ENCODE measurements at places on chromosomes 16 and 17.

- DNase-seq = no peak
These were observed 47.8 kb downstream of the BMERB1 start for GRCh38 chr16:15482068-15482747.

- DNase-seq = no peak
These were observed 20.1 kb downstream of the KRT25 start for GRCh38 chr17:40735016-40735415.

GRCh38 chr16:75860326-75861053 is 134.2 kb upstream of the CPHXL start:
- DNase-seq = no peak

DNA sequence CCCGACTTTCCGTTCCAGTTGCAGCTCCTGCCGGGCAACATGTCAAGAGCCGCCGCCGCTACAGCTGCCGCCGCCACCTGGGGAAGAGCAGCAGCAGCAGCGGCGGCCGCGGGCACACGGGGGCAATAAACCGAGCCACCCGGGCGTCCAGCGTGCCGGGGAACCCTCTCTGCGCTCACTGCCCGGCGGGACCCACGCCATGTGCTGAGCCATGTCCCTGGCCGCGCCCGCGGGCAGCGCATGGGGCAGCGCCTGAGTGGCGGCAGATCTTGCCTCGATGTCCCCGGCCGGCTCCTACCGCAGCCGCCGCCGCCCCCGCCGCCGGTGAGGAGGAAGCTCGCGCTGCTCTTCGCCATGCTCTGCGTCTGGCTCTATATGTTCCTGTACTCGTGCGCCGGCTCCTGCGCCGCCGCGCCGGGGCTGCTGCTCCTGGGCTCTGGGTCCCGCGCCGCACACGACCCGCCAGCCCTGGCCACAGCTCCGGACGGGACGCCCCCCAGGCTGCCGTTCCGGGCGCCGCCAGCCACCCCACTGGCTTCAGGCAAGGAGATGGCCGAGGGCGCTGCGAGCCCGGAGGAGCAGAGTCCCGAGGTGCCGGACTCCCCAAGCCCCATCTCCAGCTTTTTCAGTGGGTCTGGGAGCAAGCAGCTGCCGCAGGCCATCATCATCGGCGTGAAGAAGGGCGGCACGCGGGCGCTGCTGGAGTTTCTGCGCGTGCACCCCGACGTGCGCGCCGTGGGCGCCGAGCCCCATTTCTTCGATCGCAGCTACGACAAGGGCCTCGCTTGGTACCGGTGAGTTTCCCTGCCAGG is 604 bp downstream of the HS3ST3B1 start:
- DNase-seq = no peak

- DNase-seq = no peak
These were observed 6.4 kb downstream of the CMTM2 start for GRCh38 chr16:66585481-66586239.

- DNase-seq = no peak
These were observed 29.9 kb downstream of the KCNJ16 start for GRCh38 chr17:70104791-70105523.

- peak; percentile 41 for DNase-seq
These were observed 724 bp downstream of the GAA start for GRCh38 chr17:80101946-80102663.

GRCh38 chr16:17532338-17532995 is 61.7 kb upstream of the XYLT1 start:
- no peak for DNase-seq

DNA sequence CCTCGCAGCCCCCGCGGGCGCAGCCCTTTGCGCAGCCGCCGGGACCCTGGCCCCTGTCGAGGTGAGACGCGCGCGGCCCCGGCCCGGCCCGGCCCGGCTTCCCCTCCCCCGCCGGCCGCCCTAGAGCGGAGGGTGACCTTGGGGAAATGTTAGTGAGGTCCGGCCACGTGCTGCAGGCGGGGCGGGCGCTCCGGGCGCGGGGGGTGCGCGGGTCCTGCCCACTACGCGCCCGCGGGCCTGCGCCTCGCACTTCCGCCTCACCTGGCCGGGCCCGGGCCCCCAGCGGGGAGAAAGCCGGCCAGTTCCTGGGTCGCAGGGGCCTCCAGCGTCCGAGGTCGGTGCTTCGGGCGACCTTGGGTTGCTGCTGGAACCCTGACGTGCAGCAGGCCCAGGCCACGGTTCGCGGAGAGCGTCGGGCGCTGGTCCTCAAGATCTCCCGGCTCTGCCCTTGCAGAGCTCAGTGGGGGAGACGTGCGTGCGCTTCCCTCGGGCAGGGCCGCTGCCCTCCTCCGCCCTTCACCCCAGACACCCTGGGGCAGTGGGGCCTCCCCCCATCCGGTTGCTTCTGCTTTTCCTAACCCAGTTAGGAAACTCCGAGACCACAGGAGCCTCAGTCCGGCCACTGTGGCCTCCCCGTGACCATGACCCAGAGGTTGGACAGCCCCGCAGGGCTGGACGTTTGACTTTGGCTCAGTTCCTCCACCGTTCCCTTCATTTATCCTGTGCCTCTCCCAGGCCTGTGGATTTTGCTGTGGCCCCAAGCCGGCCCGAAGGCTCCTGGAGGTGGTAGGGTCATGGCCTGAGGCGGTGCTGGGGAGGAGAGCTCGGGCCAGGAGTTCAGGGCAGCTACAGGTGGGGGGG is 791 bp downstream of the MCRIP2 start:
- peak; percentile 42 for DNase-seq

DNA sequence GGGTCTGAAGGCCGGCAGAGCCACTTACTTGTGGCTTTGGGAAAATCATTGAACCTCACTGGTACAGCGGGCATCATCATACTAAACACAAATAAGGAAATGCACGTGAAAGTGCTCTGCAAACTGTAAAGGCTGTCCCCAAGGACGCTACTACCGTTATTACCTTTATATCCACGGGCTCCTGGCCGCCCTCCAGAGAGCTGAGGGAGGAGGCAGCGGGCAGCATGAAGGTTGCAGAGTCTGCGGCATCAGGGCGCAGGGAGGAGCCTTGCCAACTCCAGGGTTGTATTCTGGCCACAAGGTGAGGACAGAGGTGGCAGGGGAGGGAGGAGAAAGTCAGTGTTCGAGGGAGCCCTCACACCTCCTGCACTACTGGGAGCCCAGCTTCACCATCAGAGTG is 68.3 kb upstream of the GCSH start:
- DNase-seq = no peak

GRCh38 chr17:75628425-75628824 is 4.8 kb upstream of the SMIM5 start:
- no peak for DNase-seq

DNA sequence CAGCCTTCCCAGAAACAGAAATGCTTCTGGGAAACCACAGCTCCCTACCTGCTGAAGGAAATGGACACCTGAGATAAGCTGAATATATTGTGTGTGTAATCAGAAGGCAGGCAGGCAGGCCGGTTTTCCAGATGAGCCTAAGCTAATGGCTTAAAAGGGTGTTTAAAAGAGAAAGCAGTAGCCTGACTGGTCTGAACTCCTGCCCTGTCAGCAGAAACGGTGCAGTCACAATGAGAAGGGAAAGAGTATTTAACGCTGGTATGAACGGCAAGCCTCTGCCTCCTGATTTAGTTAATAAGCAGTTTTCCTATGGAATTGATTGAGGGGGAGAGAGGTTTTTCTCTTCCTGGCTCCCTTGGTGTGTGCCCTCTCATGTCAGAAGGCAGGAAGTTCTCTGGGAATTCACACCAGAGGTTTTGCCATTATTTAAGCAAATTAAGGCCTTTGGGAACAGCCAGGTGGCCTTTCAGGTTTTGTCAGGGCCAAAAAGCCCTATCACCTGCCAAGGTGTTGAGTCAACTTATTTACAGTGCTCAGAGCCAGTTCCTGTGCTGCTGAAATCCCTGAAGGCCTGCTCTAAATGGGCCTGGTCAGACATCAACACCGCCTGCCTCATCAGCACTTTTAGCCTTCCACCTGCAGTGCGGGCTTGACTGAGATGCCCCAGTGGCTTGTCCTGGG is 41.6 kb downstream of the CDH1 start:
- DNase-seq = no peak

- no peak for DNase-seq
These were observed 87.3 kb downstream of the YPEL2 start for GRCh38 chr17:59418732-59419166.

DNA sequence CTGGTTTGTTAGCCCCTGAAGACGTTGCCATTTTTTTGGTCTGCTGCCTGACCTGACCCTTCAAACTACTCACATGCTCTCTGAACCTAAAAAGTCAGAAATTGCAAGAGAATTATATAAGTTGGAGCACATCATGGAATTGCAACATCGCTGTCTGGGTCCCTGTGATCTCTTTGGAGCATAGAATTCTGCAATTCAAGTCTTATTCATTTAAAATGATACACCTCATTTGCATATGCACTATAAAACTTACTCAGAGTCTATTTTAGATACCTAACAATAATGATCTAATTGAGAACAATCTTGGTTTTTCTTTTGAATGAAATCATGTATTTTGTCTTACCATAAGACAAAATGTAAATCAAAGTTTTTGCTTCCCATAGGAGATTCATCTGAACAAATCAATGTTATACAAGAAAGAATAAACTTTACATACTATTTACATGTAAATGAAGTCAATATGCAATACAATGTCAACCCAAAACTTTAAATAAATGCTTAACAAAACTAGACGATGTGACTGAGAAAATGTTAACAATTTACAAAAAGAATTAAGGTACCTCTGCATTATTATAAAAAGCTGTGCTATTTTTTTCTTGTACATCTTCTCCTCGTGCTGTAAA is 99.7 kb downstream of the HELZ start:
- no peak for DNase-seq

GRCh38 chr17:14334919-14335318 is 34.0 kb downstream of the HS3ST3B1 start:
- DNase-seq = no peak

DNA sequence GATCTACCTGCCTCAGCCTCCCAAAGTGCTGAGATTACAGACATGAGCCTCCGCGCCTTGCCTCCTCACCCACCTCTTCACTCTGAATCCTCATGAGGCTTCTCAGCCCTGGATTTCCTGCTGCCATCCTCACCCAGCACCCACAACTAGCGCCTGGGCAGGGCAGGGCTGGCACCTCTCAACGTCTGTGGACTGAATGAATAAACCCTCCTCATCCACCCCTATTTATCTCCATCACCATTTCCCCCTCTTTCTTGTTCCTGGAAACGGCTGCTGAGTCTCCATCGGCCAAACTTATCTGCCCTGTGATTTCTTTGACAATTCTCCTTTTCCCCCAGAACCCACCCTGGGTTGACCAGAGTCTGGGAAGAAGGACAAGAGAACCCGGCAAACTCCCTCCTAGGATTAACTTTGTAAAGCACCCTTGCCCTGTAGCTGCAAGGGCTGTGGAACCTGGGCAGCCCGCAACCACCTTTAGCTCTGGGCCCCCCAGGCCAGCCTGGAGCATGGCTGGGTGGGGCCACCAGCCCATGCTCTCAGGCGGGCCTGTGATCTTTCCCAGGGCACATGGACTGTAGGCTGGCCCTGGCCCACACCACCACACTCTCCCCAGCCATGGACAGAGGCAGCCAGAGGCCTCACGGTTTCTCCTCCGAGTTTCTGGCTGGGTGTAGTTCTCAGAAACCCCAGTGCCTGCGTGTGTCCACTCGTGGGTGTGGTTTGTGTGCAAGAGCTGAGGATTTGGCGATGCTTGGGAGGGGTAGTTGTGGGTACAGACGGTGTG is 2.4 kb downstream of the SPN start:
- DNase-seq = peak; percentile 26

GRCh38 chr16:75264457-75264998 is 13.1 kb upstream of the BCAR1 start:
- DNase-seq = no peak

DNA sequence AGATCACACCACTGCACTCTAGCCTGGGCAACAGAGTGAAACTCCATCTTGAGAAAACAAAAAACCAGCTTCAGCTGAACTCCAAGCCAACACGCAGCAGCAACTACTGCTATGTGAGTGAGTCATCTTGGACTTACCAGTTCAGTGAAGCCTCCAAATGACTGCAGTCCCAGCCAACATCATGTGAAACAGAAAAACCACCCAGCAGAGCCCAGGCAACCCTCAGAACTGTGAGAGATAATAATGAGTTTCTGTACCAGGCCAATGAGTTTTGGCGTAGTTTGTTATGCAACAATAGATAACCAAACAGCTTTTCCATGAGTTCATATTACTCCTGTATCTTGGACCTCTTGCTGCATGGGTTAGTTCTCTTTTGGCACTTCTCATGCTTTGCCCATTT is 23.3 kb downstream of the PHF12 start:
- no peak for DNase-seq

DNA sequence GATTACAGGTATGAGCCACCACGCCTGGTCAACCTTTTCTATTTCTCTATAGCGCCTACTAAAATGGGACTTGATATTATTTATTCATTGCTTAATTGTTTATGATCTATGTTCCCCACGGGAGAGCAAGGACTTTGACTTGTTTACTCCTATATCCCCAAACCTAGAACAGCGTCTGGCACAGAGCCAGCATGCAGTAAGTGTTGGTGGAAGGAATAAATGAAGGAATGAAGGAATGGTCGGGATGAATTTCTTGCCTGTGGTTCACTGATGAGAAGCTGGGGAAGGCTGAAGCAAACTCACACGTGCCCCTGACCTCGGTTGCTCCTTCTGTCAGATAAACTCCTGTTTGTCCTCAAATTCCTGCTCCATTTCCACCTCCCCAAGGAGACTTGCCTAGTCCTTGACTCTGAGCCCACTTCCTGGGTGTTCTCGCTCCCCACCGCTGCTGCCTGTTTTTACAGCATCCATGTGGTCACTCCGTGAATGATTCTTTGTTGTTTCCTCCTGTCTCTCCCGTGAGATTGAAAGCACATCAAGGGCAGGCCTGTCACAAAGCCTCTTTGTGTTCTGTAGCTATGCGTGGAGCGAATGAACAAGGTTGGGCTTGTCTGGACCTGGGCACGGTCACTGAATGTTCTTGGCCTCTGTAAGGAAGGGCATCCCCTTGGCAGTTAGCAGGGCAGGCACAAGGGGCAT is 17.3 kb downstream of the C17orf100 start:
- DNase-seq = no peak

DNA sequence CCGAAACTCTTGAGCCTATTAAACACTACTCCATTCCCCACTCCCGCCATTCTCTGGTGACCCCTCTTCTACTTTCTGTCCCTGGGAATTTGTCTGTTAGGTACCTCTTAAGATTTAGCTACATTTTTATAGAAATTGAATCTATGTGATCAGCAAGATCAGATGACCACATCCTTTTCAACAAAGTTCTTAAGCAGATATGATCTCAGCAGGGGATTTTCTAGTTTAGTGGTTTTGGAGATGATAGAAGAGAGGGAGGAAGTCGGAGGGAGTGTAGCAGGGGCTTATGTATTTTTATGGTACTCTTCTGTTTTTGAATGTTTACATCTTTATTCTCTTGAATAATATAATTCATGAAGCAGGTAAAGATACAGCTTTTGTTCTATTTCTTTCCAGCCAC is 40.8 kb downstream of the RPA1 start:
- DNase-seq = no peak

DNA sequence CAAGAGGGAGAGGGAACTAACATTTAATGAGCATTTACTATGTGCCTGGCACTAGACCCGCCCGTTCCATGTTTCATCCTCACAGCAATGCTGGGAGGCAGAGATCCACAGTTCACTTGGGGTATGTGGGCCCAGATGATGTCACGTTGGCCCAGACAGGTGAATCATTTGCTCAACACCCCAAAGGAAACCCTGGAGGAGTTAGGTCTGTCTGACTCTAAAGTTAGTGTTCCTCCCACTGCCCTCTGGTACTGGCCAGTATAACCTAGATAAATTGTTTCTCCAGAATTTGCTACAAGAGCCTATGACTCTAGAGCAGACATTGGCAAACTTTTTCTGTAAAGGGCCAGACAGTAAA is 164.6 kb downstream of the VPS53 start:
- no peak for DNase-seq

GRCh38 chr16:3546986-3547682 is 30.1 kb downstream of the NLRC3 start:
- DNase-seq = no peak
